Caki2 (cell line): ENCODE measurements at places on chromosomes 3 and 15.

GRCh38 chr15:69826819-69827175, 270.9 kb downstream of the TLE3 start:
- DNase-seq = no peak

DNA sequence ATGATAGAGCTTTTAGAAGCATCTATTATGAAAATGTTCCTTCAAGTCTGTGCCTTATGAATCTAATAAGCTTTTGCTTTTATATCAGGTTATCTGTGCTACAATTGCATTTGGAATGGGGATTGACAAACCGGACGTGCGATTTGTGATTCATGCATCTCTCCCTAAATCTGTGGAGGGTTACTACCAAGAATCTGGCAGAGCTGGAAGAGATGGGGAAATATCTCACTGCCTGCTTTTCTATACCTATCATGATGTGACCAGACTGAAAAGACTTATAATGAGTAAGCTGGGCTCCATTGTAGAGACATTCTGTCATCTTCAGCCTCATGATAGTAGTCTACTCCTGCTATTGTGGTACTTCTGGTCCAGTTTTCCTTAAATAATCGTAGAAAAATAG, 73.4 kb downstream of the BLM start:
- no peak for DNase-seq

- DNase-seq = no peak
Observed at GRCh38 chr3:121883507-121883906, 10.7 kb upstream of the SLC15A2 start.

DNA sequence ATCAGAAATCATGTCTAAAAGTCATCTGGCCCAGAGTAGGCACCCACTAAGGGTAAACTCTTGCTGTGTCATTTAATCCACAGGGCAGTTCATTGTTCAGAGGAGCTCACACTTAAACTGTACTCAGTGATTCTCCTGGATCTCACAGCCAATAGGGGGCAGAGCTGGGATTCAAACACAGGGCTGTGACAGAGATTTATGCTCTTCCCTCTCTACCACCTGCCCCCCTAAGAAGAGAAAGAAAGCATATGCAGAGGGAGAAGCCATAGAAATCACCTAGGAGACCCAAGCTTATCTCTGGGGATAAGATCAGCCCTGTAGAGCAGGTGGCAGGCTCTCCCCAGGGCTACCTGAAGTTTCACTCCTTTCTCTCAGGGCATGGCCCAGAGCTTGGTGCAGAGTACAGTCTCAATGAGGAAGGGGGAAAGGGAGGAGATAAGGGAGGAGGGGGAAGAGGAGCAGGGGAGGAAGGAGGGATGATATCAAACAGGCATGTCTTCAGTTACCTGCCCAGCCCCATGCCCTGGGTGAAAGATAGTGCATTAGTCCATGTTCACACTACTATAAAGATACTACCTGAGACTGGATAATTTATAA, 51.8 kb upstream of the ADPGK start:
- DNase-seq = no peak

DNA sequence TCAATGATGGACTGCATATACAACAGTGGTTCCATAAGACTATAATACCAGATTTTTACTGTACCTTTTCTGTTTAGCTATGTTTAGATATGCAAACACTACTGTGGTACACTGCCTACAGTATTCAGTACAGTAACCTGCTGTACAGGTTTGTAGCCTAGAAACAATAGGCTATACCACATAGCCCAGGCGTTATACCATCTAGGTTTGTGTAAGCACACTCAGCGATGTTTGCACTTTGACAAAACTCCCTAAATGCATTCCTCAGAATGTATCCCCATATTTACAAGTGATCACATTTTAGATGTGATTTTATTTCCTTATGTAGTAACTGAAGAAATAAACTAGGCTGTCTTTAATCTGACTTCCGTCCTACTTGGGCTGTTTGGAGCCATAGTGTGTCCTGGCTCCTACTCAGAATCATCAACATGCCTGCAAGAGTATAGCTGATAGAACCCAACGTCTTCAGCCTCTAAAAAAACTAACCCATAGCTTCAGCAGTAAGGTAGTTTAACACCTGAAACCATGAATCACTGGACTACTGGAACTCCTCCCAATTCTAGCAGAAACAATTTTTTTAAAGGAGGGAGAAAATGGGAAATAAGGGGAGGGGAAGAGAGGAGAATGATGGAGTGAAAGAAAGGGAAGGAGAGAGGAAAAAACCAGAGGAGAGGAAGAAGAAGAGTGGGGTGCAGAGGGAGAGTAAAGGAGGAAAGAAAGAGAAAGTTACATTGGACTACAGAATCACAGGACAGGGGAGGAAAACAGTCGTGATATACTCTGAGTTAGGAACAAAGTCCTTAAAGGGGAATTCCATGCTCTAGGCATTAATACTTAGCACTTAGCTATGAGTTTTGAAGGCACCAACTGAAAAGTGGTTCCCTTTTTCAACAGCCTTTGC, 67.7 kb upstream of the PLXND1 start:
- DNase-seq = no peak

GRCh38 chr3:99760629-99761028, 57.0 kb upstream of the CMSS1 start:
- no peak for DNase-seq

- no peak for DNase-seq
Observed at GRCh38 chr3:4739289-4740236, 239.7 kb upstream of the BHLHE40 start.

- no peak for DNase-seq
Observed at GRCh38 chr3:11552289-11553264, 91.1 kb downstream of the VGLL4 start.

DNA sequence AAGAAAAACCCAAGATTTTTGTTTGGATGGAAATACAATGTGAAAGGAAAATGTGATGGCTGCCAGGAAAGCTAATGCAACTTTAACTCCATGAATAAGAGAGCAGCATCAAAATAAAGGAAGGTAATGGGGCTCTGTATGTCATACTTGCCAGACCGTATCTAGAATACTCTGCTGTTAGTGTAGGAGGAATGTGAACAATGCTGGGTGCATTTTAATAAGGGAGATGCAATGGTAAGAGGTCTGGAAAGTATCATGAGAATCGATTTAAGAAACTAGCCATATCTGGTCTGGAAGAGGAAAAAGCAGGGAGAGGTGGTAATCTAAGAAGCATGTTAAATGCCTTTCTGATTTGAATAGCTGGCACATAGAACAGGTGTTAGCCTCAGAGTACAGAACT, 239.6 kb downstream of the GBE1 start:
- DNase-seq = no peak

DNA sequence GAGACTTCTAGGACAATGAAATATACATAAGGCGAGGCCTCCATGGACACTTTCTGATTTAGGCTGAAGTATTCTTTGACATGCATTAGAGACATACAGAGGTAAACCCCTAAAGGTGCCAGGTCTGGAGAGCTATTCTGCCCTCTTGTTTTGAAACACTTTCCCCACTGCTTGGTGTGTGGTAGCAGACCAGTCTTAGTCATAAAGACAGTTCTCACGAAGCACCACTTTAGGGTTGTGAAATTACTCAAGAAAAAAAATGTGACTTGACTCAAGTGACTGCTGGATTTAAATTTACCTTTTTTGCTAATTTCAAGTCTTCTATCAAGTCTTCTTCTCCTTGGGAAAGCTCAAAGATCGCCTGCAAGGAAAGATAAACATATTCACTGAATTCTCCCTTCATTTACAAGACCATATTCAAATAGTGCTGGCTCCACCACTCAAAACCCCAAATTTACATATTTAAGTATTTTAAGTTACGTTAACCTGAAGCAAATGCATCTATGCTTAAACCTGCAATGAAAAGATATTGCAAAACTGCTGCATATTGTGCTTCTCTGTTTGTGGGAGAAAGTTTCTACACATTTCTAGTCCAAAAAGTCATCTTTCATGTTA, 48.4 kb downstream of the ARHGEF3 start:
- DNase-seq = no peak
